ENCODE measurements at places on chromosomes 7 and 10. TPM values are rescaled to one million over a fixed set of nuclear protein-coding genes. Genes with fewer than 3 reads are reported as not detected.

Gene LFNG
- total RNA-seq, result 24.2 TPM

Gene LIPF
- not detected for total RNA-seq

Gene GPR15LG
- not detected for total RNA-seq

Gene OR2A5
- total RNA-seq, result not detected

Gene GATA3
- total RNA-seq, result 1.4 TPM

Gene LDB3
- total RNA-seq, result 0.45 TPM

DNA sequence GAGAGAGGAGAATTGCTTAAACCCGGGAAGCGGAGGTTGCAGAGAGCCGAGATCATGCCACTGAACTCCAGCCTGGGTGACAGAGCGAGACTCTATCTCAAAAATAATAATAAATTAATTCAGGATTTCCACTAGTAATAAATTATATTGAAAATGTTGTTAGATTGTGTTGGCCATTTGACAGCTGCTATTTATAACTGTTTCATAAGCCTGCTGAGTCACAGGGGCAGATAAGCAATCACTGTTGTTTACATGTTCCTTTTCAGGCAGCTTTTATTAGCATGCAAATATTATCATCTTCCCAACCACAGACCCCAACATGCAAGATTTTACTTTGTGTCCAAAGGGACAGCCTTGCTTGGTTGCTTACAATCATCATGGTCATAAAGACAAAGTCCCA is 49.5 kb upstream of the ZNF138 start:
- no peak for DNase-seq

DNA sequence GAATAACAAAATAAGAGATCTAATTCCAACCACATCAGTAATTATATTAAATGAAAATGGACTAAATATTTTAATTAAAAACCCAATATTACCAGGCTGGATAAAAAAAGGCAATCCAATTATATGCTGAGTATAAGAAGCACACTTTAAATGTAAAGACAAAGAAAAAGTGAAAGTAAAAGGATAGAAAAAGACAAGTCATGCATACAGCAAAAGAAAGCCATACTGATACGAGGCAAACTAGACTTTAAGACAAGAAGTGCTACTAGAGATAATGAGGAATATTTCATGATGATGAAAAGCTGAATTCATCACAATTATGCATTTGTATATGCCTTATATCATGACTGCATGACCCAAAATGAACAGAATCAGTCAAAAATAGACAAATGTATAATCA is 628.6 kb downstream of the PHTF2 start:
- no peak for DNase-seq

DNA sequence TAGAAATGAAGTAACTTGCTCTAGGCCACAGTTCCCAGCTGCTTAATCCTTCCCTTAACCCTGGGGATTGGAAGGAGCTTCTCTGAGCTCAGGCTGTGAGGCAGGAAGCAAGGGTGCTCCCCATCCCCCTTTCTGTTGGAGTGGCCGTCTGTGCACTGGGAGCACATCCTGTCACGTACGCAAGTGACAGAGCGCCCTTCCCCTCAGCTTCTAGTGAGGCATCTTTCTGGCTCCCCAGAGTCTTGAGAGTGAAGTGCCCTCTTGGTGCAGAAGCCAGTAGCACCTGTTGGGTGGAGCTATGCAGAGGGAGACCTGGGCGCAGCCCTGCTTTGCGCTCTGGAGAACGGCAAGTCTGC is 47.8 kb downstream of the SHH start:
- DNase-seq, result no peak

DNA sequence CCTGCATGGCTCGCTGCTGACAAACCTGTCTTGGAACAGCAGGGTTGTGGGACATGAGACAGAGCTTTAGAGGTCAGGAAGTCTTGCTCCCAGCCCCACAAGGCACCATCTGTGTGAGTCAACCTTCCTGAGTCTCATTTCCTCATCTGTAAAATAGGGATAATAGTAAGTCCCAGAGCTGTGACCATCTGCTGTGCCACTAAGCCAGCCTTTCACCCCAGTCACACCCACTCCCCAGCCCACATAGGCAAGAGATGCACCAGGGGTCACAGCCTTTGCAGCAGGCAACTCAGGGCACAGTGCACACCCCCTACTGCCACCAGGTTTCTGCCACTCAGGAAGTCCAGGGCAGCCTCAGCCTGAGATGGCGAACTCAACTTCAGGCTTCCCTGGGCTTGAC is 29.4 kb upstream of the CDH23 start:
- peak; percentile 17 for DNase-seq

GRCh38 chr10:112394475-112394875 is 20.6 kb downstream of the ACSL5 start:
- no peak for DNase-seq

DNA sequence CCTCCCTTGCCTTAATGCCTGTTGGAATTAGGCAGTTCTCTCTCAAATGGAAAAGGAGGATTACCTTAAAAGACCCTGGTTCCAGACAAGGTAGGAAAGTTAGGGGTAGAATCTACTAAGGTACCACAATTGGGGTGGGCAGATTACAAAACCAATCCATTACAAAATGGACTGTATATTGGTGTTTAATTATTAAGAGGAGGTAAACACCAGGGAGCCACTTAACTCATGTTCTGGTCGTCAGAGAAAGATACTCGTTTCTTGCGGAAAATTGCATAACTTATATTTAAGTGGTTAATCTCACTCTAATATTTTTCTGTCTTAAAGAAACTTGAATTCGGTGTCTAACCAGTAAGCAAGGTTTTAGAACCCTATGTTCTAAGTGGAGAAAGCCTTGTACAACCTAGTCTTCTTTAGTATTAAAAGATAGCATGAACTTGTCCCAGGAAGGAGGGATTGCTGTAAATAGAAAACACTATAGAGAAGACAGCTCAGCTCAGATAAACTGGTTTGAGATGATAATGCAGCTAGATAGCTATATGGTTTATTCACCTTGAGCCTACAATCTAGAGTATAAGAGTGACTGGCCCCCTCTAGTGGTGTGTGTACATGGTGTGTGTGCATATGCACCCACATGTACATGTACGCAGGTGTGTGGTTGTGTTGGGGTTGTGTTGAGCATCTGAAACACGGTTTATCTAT is 58.0 kb upstream of the STRIP2 start:
- DNase-seq, result peak; percentile 52

GRCh38 chr10:92832121-92832520 is 16.2 kb upstream of the EXOC6 start:
- DNase-seq, result no peak

GRCh38 chr7:26897928-26898327 is 33.5 kb upstream of the SKAP2 start:
- no peak for DNase-seq

- no peak for DNase-seq
Measured at GRCh38 chr7:147400221-147400689, 1190.3 kb upstream of the C7orf33 start.

- no peak for DNase-seq
Measured at GRCh38 chr10:17100586-17100985, 29.0 kb downstream of the CUBN start.

GRCh38 chr10:88260329-88261051 is 322.6 kb downstream of the RNLS start:
- no peak for DNase-seq

- DNase-seq, result peak; percentile 33
Measured at GRCh38 chr7:10973942-10974911, 555 bp downstream of the PHF14 start.
